Progenitor cell of endocrine pancreas (in vitro differentiated cells): ENCODE measurements at places on chromosomes 5 and 9.

GRCh38 chr9:86979657-86980056, 32.4 kb upstream of the GAS1 start:
- DNase-seq: no peak

- DNase-seq: no peak
These were observed 55.9 kb downstream of the UGCG start for GRCh38 chr9:111952559-111952958.

- no peak for DNase-seq
These were observed 25.1 kb upstream of the PRDM12 start for GRCh38 chr9:130639124-130639765.

DNA sequence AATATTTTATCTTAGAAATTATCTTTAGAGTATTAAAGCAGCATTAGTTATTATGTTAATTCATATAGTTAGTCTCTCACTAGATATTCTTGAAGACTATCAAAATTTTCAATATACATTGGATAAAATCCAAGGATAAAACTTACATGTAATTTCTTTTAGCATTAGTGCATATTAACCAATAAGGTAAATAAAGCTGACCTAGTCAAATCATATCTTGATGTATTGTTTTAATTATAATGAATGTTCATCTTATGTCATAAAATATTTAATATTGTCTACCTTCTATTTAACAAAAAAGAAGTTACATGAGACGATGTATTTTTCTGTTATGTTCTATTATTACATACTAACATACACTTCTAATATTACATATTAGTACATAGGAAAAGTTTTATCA, 301.7 kb upstream of the DAB2 start:
- DNase-seq: no peak

DNA sequence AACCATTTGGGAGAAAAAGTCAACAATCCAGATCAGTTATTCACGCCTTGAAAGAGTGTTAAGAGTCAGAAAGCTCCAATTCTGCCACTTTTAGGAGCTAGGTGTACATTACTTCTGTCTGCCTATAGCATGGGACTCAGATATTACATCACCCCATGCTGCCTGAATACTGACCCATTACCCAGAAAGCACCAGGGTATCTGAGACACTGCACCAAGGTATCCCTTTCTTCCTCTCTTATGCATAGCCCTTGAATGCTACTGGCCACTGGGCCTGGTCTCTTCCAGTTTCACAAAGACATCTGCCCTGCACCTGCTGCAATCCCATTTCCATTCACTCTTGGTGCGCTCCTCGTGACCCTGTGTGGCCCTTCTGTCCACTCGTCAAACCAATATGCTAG, 2.6 kb downstream of the STRBP start:
- DNase-seq: no peak

- DNase-seq: no peak
These were observed 93.4 kb downstream of the RXRA start for GRCh38 chr9:134419684-134420076.
